ENCODE measurements at places on chromosomes 2 and 18.

GRCh38 chr18:27762054-27762453, 414.9 kb downstream of the CDH2 start:
- DNase-seq = no peak

- no peak for DNase-seq
These were observed 15.9 kb downstream of the RTP5 start for GRCh38 chr2:241885291-241885945.

- no peak for DNase-seq
These were observed 47.4 kb downstream of the PSMG2 start for GRCh38 chr18:12750076-12750714.

- DNase-seq = no peak
These were observed 522.2 kb upstream of the CNTNAP5 start for GRCh38 chr2:123502931-123503330.

- no peak for DNase-seq
These were observed 338.9 kb downstream of the BCL11A start for GRCh38 chr2:60214626-60214875.

GRCh38 chr2:207847807-207848544, 78.3 kb upstream of the FZD5 start:
- DNase-seq = no peak
